GM13976 (cell line): ENCODE measurements at places on chromosomes 3 and 15.

GRCh38 chr3:15007681-15008141 lies 57.4 kb downstream of the MRPS25 start:
- DNase-seq, result no peak

DNA sequence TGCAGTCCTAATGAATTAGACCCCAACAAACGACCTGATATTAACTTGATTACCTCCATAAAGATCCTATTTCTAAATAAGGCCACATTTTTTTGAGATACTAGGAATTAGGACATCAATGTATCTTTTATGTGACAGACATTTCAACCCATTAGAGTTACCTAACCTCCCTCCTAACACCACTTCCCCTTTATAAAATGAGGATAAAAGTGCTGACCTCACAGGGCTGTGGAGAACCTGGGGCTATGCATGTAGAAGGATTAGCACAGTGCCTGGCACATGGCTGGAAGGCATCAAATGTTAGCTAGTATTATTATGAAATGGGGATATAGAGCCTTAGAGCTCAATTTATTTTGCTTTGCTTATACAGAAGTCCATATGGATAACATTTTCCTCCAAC lies 53.5 kb upstream of the LRRN1 start:
- DNase-seq, result no peak

GRCh38 chr3:149382518-149382917 lies 5.1 kb upstream of the TM4SF1 start:
- DNase-seq, result no peak

DNA sequence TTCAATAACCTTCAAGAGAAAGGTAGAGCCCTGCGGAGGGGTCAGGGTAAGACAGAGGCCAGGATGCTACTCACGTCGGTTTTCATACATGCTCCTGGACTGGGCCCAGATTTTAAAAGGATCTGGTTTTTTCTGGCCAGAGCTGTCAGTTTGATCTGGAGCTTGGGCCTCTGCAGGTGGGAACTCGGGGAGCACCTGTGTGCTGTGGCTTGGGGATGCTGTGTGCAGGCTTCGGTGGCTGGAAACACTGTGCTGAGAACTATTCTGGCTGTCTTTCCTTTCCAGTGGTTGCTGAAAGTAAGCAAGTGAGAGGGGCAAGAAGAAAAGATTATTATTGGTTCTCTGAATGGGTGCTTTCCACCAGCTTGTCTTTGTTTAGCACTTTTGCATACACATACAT lies 647.6 kb downstream of the MAGI1 start:
- DNase-seq, result no peak

- DNase-seq, result no peak
Observed at GRCh38 chr3:50172626-50173220, 17.6 kb downstream of the SEMA3F start.

GRCh38 chr15:83323296-83323711 lies 38.8 kb upstream of the BNC1 start:
- no peak for DNase-seq
